T-cell (primary cell): ENCODE measurements at places on chromosomes 6 and 20. TPM values are rescaled to one million over a fixed set of nuclear protein-coding genes. Genes with fewer than 3 reads are reported as not detected.
A peak's percentile ranks its signal among the peaks of the same experiment; 100 is the strongest.

DNA sequence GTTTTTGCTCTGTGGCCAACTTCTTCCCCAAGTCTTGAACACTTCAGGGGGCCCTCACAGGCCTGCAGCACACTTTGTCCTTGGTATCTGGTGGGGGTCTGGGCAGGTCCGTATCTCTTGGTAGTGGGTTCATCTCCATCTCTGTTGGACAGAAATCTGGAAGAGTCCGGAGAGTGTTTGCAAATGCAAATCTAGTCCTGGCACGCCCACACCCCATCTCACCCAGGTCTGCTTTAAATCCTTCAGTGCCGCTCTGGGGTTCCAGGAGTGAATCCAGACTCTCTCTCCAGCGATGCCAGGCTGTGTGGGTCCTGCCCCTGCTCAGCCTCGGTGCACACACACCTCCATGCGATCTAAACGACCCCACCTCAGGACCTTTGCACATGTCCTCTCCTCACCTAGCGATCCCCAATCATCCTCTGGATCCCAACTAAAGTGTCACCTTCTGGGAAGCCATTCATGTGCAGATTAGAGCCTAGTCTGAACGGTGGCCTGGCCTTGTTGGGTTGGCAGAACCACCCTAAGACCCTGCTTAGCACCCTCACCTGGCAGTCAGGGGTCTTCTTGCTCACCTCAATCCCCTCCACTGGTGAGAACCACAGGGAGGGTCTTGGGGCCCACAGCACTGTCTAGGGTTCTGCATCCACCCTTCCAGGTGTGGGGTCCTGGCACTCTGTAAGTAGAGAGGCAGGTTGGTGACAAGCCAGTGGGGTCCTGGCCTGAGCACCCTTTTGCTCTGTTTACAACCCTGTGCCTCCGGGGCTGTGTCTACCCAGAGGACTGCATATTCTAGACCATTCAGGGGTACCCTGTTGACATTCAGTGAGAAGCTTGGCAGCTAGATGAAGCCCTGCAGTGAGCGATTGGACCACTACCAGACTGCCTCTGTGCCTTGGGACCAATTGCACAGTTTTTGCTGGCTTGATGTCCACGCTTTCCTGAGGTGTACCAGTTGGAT, 100.8 kb downstream of the SYCP2 start:
- no peaks in the 10 kb centered on the region for H3K36me3 ChIP-seq
- no peak overlapping the region for H3K4me3 ChIP-seq
- H3K27me3 ChIP-seq = peaks cover 2% of the 10 kb centered on the region
- no peak for DNase-seq
- H3K4me1 ChIP-seq = no peaks in the 10 kb centered on the region

DNA sequence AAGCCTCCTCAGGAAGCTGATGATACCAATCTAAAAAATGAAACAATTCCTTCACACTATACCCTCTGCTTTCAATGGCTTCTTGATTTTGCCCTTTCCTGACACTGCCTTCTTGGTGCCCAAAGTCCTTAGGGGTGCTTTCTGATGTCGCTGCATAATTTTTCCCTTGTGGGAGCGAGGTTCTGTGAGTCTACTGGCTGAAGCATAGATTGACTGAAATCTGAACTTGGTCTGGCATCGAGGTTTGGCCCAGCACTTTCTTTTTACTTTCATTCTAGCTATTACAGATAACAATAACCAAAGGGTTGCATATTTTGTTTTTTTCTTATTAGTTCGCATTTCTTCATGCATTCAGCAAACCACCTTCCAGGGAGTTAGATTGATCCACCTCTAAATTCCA, 65.8 kb downstream of the E2F3 start:
- H3K4me1 ChIP-seq = no peaks in the 10 kb centered on the region
- no peak for DNase-seq
- H3K4me3 ChIP-seq = no peak overlapping the region
- H3K27me3 ChIP-seq = no peaks in the 10 kb centered on the region

GRCh38 chr20:51583073-51583472, 40.6 kb upstream of the NFATC2 start:
- H3K27me3 ChIP-seq = no peaks in the 10 kb centered on the region
- H3K4me1 ChIP-seq = peaks cover 5% of the 10 kb centered on the region
- no peak overlapping the region for H3K27ac ChIP-seq
- H3K4me3 ChIP-seq = no peak overlapping the region
- no peaks in the 10 kb centered on the region for H3K36me3 ChIP-seq
- DNase-seq = no peak

- H3K36me3 ChIP-seq = no peaks in the 10 kb centered on the region
- H3K27me3 ChIP-seq = no peaks in the 10 kb centered on the region
- peak overlapping the region; percentile 95 for H3K27ac ChIP-seq
Measured at GRCh38 chr20:58652606-58653294, 1.7 kb downstream of the STX16 start.

Gene RIMS4
- total RNA-seq = not detected

Gene PDYN
- not detected for total RNA-seq

Gene SLC35F1
- total RNA-seq = not detected

DNA sequence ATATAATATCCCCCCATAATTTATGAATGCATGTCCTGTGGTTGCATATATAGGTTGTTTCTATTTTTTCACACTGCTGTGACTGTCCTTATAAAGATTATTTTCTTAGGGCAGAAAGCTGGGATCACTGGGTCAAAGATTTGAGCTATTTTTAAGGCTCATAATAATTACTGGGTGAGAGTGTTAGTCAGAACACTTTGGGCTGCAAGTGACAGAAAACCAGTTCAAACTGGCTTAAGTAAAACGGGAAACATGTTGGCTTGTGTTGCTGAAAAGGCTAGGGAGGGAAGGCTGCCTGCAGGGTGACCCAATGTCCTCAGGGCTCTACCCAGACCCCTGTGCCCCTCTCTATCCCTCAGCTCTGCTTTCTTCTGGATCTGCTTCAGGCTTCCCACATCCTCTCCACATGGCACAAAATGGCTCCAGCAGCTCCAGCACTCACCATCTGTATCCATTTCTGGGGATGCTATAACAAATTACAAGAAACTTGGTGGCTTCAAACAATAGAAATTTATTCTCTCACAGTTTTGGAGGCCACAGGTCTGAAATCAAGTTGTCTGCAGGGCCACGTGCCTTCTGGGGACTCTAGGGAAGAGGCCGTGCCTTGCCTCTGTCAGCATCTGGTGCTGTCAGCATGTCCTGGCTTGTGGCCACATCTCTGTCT, 33.1 kb upstream of the MLN start:
- no peak for DNase-seq
- H3K27me3 ChIP-seq = no peaks in the 10 kb centered on the region
- H3K36me3 ChIP-seq = no peaks in the 10 kb centered on the region

DNA sequence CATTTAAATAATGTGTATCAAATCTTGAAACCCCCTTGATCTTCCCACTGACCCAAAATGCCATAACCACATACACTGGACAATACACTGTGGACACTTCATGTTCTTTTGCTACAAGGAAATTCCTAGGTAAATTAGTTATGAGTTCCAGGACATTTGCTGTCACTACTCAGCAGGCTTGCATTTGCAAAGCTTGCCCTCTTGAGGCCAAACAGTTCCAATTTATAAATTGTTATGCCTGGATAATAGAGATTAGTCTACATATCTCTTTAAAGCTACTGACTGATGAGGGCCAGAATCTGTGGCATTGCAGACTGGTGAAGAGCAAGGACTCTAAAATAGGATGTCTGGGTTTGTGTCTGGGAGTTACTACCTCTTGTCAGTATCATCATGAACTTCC, 17.4 kb upstream of the RAB32 start:
- DNase-seq = no peak
- H3K27me3 ChIP-seq = no peaks in the 10 kb centered on the region
- no peak overlapping the region for H3K27ac ChIP-seq
- H3K36me3 ChIP-seq = no peaks in the 10 kb centered on the region
- no peak overlapping the region for H3K4me3 ChIP-seq

Gene TTK
- total RNA-seq = 0.55 TPM

Gene PACRG
- total RNA-seq = not detected

GRCh38 chr6:36305885-36306284, 30.8 kb downstream of the BNIP5 start:
- H3K4me3 ChIP-seq = no peak overlapping the region
- DNase-seq = no peak
- H3K27me3 ChIP-seq = no peaks in the 10 kb centered on the region
- H3K36me3 ChIP-seq = no peaks in the 10 kb centered on the region
- H3K27ac ChIP-seq = no peak overlapping the region
